ENCODE measurements at places on chromosomes 16 and 17. TPM values are rescaled to one million over a fixed set of nuclear protein-coding genes. Genes with fewer than 3 reads are reported as not detected.
A peak's percentile ranks its signal among the peaks of the same experiment; 100 is the strongest.

DNA sequence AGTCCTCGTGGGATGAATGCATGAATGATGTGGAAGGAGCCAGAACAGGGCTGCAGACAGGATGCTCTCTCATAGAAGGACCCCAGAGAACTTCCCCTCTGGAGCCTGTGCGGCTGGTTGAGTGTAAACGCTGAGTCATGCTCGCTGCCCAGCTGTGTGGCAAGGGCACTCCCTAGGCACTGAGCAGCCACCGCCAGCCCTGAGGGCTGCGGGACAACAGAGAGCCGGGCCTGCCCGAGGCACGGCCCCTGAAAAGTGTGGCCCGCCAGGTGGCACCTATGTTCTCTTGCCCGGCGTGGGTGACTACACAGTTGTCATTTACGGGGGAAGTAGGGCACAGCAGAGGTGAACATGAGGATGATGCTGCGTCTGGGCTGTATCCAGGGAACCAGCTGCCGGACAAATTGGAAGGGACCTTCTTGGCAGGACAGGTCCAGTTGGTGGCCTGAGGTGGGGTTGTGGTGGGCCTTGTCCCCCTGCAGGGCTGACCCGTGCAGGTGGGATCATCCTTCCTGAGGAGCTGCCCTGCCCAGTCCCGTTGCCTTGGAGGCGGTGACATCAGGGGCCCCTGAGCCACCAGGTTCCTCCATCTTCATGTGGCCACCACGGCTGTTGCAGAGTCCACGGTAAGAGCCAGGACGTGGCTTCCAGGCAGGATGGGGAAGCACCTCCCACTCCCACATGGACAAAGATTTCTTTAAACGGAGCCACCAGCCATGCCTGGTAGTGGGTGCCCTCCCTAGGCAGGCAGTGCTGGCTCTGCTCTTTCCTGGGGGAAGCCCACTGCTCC is 94.8 kb upstream of the CBX4 start:
- H3K27ac ChIP-seq: peak overlapping the region; percentile 4
- H3K4me1 ChIP-seq: peaks cover 19% of the 10 kb centered on the region
- DNase-seq: no peak
- no peak overlapping the region for H3K4me3 ChIP-seq
- H3K36me3 ChIP-seq: no peaks in the 10 kb centered on the region

GRCh38 chr16:65313936-65314626 is 192.2 kb upstream of the CDH11 start:
- H3K27me3 ChIP-seq: no peaks in the 10 kb centered on the region
- no peaks in the 10 kb centered on the region for H3K36me3 ChIP-seq
- H3K27ac ChIP-seq: no peak overlapping the region

DNA sequence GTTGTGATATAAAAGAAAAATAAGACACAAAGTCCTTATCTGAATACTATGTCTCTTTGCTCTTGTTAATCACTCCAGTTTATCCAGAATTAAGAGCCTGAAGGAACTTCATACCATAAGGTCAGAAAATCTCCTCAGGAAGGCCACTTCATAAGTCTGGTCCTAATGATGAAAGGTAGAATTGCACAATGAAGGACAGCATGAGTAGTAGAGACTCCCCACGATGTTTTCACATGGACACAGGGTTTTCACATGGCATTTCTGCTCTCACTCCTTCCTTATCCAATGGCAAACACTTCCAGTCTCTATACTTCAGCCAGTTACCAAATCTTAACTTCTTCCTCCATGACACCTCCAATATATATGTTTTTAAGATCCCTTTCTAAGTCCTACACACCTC is 10.2 kb upstream of the C17orf78 start:
- H3K36me3 ChIP-seq: no peaks in the 10 kb centered on the region
- DNase-seq: no peak
- no peak overlapping the region for H3K4me3 ChIP-seq

Gene CTRB2
- 10.0 TPM for total RNA-seq

Gene STAT5B
- 7.1 TPM for total RNA-seq

Measured in HCT116 (cell line).